ENCODE measurements at places on chromosomes 1 and 21.

DNA sequence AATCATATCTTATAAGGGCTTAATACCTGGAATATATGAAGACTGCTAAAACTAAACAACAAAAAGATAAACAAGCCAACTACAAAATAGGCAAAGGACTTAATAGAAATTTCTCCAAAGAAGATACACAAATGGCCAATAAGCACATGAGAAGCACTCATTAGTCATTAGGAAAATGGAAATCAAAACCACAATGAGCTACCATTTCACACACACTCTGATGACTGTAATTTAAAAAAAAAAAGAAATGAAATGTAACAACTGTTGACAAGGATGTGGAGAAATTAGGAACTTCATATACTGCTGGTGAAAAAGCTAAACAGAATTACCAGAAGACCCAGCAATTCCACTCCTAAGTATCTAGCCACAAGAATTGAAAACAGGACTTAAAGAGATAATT is 374.2 kb upstream of the ZP4 start:
- DNase-seq: no peak

GRCh38 chr1:244369256-244370057 is 82.3 kb downstream of the ADSS2 start:
- no peak for DNase-seq

DNA sequence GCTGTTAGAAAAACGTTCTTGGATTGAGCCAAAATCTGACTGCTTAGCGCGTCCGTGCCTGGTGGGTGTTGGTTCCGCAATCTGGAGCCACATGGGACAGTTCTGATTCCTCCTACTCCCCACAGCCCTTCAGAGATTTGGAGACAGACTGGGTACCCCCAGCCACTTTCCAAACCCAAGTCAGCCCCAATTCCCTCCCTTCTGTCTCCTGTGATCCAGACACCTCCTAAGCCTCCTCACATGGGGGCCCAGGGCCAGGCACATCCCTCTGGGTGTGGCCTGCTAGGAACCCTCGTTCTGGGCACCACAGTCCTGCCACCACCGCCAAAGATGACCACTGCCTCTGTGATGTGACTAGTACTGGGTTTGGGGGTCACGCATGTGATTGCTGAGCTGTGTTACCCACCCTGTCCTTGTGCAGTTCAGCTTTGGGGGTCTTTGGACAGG is 4.8 kb downstream of the PLA2G5 start:
- DNase-seq: no peak

GRCh38 chr1:76055987-76056386 is 18.6 kb upstream of the ST6GALNAC3 start:
- no peak for DNase-seq

DNA sequence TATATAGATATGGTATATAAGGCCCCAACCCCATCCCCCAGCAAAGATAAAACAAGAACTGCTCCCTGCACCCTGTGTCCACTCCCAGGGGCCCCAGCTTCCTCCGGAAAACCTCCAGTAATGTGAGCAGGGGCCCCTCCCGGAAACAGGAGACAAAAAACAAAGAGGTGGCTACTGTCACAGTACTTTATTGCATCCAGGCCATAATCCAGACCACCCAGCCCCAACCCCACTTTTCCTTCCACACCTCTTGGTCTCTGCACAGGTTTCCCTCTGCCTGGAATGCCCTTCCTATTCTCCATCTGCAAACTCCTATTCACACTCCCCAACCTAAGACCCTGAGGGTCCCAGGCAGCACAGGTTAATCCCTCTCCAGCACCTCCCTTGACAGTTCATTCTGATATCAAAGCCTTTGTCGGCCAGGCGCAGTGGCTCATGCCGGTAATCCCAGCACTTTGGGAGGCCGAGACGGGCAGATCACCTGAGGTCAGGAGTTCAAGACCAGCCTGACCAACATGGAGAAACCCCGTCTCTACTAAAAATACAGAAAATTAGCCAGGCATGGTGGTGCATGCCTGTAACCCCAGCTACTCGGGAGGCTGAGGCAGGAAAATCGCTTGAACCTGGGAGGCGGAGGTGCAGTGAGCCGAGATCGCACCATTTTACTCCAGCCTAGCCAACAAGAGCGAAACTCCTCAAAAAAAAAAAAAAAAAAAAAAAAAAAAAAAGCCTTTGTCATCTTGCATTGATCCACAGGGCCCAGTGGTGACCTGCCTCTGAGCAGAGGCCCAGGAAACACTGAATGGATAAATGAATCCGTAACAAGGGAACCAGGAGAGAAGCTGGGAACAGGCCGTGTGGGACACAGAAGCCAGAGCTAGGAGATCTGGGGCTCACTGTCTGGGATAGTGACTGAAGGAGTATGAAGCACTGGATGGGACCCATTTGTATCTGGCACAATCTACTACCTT is 2.3 kb upstream of the AUNIP start:
- DNase-seq: peak; percentile 74

DNA sequence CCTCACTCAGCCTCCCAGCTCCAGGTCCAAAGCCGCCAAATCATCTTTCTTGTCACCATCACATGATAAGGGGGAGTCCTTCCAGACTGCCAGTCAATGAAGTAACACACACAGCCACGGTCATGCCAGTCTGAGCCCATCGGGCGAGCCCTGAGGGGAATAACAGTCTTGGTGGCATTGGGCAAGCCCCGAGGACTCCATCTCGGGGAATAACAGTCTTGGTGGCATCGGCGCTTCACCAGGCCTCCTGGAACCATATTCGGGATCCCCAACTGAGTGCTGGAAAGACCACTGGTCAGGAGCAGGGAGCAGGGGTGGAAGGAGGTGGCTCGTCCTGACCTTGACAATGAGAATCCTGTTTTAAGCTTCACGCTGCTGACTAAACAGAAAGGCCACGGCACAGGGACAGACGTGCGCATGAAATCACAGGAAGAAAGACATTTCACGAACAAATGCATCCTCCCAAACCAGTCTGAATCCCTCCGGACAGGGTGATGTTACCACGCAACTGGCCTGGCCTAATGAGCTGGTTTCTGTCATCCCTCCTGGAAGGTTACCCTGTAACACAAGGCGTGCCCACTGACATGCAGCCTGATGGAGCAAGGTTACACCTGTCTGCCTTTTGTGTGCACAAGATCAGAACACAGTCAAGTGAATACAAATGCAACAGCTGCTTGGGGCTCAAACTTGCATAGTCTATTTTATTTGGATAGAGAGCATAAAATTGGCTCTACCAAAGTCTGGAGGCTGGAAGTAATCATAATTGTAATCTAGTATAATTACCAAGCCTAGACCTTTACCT is 517.4 kb downstream of the KIF26B start:
- no peak for DNase-seq

GRCh38 chr1:2981388-2981787 is 39.9 kb upstream of the ACTRT2 start:
- DNase-seq: no peak

DNA sequence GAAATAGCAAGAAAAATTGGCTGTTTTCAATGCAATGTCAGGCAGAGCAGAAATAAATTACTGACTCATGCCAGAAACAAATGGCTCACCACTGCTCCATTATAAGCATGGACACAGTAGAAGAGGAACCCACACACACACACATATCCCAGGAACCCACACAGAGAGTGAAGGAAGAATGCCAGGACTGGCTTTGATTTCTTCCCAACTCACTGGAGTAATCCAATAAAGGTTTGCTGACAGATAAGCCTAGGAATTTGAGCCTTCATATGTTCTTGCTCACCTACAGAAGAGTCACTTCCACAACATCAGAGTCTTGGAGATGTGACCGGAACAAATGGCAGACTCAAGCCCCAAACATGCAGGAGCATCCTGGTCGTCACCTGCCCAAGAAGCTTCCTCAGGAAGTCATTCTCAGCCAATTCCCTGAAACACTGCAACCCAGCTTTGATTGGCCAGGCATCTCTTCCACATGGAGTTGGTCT is 2.2 kb downstream of the SH3BP5L start:
- no peak for DNase-seq

- no peak for DNase-seq
These were observed 5.0 kb upstream of the RGS18 start for GRCh38 chr1:192153276-192153675.

DNA sequence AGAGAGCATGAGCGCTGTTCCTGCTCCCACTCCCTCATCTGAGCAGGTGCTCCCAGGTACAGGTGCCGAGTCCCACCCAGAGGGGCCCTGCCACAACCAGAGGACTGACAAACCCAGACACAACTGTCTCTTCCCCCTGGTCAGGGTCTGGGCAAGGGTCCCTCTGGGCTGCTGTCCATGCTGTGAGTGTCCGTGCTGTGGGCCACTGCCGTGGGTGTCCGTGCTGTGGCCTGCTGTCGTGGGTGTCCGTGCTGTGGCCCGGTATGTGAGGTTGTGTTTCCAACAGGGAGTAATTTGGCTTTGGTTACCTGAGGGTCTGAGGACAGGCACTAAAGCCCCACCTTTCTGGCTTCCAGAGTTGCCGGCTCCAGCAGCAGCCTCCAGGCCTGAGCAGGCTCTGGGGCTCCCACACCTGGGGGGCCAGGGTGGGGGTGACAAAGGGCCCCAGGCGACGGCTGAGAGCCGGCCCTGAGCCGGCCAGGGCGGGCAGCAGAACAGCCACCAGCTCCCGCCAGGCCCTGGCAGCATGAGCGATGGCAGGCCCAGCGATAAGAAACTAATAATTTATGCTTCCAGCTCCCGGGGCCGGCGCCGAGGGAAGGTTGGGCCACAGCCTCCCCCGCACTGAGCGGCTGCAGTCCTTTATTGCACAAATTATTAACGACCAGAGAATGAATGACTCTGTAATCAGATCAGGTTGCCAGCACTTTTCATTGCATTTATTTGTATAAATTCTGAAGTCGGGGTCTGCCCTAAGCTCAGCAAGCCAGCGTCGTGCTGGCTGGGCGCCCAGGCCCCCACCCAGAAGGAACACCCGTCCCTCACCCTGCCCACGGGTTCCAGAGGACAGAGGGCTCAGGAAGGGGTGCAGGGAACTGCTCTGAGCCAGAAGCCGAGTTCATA is 7.3 kb upstream of the SAMD11 start:
- no peak for DNase-seq

DNA sequence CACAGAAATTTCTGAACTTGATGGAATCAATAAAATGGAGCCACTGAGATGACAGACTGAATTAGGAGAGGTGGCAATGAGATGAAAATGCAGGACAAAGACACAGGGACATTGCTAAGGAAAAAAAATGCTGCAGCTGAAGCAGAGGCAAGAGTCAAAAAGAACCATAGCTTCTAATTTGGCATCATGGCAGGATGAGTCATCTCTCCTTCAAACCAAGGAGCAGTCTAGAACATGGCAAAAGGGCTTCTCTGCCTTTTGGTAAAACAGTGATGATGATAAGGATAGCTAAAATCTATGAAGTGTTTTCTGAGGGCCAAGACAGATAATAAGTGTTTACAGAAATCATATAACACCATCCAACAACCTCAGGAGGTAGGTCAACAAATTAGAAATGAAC is 16.8 kb downstream of the SLC19A2 start:
- DNase-seq: no peak

DNA sequence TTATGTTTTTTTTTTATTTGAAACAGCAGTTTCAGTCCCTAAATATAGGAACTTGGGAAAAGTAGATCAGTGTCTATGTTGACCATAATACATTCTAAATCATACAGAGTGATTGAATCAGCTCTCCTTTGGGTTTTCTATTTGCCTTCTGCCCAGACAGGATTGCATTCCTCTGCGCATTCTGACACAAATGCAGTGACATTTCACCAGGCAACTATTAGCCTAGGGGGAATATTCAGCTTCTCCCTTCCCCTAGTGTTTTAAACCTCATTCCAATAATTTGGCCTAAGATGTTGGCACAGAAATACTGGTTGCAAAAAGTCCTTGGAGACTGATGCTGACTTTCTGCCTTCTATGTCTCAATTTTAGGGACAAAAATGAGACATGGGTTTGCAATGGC is 172.8 kb downstream of the PTGER3 start:
- DNase-seq: no peak

DNA sequence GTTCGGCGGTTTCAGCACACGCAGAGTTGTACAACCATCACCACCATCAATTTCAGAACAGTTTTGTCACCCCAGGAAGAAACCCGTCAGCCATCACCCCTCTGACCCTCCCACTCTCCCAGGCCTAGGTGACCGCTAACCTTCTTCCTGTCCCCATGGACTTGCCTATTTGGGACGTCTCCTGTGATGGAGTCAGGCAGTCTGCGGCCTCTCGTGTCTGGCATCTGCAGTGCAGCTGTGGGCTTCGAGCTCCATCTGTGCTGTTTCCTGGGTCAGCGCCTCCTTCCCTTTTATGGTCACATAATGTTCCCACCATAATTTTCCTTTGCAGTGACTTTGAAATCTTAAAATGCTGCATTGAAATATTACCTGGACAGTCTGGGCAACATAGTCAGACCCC is 24.4 kb downstream of the SLC45A1 start:
- no peak for DNase-seq

- DNase-seq: no peak
These were observed 7.4 kb downstream of the PLEKHM2 start for GRCh38 chr1:15691434-15692032.

GRCh38 chr1:15254559-15254958 is 7.5 kb downstream of the FHAD1 start:
- DNase-seq: no peak

DNA sequence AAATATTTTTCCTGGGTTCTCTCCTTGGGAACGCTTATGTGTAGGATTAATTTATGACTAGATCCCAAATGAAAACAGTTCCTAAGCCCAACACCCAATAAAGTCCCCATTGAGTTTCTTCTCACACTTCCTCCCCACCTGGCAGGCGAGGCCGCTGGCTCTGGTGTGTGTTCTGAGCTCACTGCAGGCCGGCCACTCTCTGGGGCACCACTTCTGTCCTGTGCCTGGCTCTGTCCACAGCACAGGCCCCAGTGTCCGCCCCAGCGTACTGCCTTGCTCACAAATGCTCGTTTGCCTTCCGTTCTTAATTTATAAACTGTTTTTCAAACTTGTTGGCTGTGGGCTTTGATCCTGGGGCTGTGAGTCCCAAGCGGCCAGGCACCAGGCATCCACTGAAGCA is 90.6 kb downstream of the TLR5 start:
- DNase-seq: no peak

DNA sequence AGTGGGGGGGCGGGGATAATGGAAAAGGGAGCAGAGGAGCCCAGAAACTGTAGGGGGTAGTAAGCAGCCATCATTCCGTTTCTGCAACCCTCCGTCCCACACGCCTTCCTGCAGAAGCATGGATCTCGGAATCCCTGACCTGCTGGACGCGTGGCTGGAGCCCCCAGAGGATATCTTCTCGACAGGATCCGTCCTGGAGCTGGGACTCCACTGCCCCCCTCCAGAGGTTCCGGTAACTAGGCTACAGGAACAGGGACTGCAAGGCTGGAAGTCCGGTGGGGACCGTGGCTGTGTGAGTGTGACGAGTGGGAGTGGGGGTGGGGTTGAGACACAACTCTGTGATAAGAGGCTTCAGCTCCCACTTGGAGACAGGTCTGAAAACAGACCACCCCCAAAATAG is 706 bp downstream of the CREB3L4 start:
- no peak for DNase-seq

DNA sequence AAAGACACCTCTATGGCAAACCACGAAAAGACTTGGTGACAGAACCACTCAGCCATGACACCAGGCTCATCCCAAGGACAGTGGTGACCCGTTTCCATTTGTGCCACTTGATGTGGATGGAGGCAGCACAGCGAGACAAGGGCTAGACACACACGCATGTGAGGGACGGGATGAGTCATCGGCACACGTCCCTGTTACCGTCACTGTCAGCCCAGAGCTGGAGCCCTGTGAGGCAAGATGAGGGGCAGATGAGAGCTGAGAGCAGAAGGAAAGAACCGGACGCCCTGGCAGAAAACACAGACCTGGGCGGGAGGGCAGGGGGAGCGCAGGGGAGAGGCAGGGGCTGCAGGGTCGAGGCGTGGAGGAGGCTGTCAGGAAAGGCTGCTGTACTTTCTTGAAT is 57.8 kb downstream of the SIK1 start:
- DNase-seq: no peak

Data from GF-D8 (cell line).